Activated T-cell treated with anti-CD3 and anti-CD28 coated beads, Interleukin-2, amount 50 U/mL, for 48 hours (primary cell): ENCODE measurements at places on chromosomes 5 and 9.

GRCh38 chr9:36866840-36867239 is 167.2 kb downstream of the PAX5 start:
- DNase-seq = no peak

DNA sequence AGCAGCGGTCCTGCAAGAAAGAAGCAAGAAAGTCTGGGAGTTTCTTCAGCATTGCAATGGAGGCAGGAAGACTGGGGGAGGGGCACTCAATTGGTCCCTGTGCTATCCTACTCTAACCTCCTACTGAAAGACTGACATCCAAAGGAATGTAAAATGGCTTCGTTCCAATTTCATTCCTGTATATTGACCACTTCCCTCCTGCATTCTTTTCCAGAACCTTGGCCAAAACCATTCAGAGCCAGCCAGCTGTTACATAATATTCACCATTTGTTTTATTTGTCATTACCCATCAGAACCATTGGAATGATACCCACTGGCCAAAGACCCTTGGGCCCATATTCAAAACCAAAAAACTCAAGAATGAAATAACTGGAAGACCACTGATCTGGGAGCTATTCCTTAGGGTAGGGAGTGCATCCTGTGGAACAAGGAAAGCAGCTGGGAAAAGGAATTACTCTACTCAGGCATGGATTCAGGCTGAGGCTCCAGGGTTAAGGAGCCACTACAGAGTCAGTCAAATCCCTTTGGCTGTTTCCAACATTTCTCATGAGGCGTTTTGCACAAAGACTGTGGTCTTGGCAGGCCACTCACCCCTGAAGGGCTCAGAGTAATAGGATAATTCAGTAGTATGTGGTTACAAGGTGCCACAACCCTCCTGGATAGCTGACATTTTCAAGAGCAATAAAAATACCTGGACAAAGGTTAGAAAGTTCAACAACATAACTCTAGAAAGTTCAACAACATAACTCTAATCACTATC is 148.7 kb upstream of the SLC1A3 start:
- DNase-seq = no peak

DNA sequence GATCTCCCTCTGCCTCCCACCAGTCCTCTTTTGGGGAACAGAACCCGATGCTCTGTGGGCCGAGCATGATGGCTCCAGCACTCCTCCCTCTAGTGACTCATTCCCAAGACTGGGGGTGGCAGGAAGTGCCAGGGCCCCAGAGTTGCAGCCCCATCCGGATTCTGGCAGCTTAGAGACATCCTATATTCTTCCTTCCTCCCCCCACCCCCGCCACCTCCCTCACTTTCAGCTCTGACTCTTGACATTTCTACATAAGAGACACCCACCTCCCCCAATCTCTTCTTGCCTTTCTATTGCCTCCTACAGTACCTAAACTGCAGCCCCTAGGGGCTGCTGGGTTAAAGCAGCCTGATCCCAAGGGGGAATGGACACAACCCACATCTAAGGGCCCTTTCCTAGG is 47.1 kb upstream of the MATR3 start:
- peak; percentile 78 for DNase-seq

GRCh38 chr9:102521097-102521755 is 473.9 kb upstream of the CYLC2 start:
- DNase-seq = no peak

GRCh38 chr5:40452874-40453624 is 226.7 kb upstream of the PTGER4 start:
- no peak for DNase-seq
